ENCODE measurements at places on chromosomes 3 and 15.

DNA sequence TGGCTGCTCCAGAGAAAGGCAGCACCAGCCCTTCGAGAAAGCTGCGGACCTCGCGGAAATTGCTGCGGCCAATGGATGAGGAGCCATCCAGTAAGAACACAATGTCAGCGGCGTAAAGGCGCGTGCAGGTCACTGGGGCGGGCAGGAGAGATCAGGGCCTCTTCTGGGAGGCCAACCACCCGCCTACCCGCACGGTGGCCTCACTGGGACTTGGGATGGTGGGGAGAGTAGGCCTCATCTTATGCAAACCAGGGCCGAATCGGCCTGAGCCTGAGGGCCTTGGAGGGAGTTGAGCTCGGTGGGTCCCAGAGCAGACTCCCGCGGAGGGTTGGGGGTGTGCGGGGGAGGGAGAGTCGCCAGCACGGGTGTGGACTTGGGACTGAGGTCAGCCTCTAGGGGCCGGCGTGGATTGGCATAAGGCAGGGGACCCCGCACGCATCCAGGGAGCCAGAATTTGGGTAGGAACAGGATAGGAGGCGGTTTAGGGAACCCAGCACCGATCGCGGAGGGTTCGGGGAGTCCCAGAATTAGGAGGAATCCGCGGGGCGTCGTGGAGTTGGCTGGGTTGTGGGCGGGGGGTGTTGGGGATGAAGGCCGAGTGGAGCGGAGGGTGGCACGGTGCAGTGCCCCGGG lies 596 bp downstream of the COL7A1 start:
- DNase-seq: no peak

DNA sequence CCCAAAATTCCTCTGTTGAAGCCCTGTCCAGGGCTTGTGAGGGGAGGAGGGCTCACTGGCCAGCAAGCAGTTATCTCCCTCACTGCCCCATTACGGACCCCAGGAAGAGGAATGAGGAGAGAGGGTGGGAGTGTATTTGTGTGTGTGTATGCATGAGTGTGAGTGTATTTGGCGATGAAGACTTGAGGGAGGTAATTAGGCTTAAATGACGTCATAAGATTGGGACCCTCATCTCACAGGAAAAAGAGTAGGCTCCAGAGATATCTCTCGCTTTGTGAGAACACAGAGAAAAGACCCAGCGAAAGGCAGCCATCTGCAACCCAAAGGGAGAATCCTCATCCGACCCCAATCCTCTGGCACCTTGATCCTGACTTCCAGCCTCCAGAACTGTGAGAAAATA lies 32.2 kb downstream of the ADCY5 start:
- no peak for DNase-seq

- no peak for DNase-seq
Measured at GRCh38 chr3:12903000-12903800, 61.8 kb upstream of the RPL32 start.

- DNase-seq: no peak
Measured at GRCh38 chr3:18126772-18127171, 298.4 kb downstream of the SATB1 start.

GRCh38 chr3:26714485-26714884 lies 91.9 kb downstream of the LRRC3B start:
- DNase-seq: no peak

GRCh38 chr3:19183584-19183983 lies 35.3 kb downstream of the KCNH8 start:
- DNase-seq: no peak

GRCh38 chr3:137148917-137149316 lies 191.1 kb downstream of the IL20RB start:
- no peak for DNase-seq

DNA sequence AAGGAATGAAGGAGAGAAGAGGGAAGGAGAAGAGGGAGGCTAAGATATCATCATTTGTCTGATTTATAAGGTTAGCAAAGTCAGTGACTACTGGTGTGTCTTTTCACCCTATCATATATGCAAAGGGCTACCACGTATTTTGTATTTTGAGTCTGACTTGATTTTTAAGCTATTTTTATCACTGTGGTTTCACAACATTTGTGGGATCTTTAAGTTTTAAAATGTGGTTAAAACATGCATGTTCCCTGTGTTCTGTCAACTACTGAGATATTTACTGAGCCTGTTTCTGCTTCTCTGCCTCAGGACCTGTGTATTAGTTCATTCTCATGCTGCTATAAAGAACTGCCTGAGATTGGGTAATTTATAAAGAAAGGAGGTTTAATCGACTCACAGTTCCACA lies 22.5 kb upstream of the SPTSSB start:
- no peak for DNase-seq

GRCh38 chr3:162769564-162769963 lies 1273.0 kb downstream of the OTOL1 start:
- DNase-seq: no peak

DNA sequence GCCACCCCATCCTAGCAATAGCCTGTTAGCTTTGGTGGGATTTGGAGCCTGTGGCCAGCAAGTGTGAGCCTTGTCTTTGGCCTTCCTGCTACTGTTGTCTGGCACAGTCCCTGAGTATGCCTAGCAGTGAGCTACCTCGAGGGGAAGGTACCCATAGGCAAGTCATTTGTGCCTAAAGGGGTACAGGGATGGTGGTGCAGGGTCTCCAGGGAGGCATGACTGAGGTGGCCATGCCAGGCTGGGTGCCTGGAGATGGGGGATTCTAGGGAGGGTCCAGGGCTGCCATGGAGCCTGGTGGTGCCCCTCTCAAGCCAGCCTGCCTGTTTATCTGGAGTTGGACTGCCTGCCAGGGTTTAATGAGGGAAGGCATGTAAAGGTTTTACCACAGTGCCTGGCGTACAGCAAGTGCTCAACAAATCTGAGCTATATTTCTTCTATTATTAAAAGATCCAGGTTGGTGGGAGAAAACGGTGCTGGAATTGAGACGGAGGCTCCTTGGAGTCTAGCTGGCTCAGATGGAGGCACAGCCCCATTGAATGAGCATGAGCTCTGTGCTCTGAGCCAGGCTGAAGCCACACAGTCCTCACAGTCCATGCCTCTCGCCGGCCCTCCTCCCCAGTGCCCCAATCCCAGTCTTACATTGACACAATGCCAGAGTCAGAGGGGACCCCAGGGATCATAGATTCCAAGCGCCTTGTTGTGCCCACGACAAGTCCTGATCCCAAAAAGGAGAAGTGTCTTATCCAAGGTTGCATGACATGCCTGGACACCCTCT lies 76.2 kb downstream of the CORO2B start:
- DNase-seq: no peak

DNA sequence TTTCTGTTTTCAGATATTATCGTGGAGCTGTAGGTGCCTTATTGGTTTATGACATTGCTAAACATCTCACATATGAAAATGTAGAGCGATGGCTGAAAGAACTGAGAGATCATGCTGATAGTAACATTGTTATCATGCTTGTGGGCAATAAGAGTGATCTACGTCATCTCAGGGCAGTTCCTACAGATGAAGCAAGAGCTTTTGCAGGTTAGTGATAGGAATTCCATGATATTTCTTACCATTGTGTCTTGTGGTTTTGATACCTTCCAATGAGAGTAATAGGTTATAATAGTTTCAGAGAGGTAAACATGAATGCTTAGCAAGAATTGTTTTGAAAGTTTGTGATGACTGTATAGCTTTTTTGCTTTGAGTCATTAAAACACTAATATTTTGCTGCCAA lies 8.5 kb downstream of the RAB11A start:
- no peak for DNase-seq

Data from stimulated activated CD8-positive, alpha-beta memory T cell treated with anti-CD3 and anti-CD28 coated beads, Interleukin-4, amount 100 ng/mL, for 24 hours (primary cell).